NCI-H510A (cell line): ENCODE measurements at places on chromosomes 5 and 9.
A peak's percentile ranks its signal among the peaks of the same experiment; 100 is the strongest.

DNA sequence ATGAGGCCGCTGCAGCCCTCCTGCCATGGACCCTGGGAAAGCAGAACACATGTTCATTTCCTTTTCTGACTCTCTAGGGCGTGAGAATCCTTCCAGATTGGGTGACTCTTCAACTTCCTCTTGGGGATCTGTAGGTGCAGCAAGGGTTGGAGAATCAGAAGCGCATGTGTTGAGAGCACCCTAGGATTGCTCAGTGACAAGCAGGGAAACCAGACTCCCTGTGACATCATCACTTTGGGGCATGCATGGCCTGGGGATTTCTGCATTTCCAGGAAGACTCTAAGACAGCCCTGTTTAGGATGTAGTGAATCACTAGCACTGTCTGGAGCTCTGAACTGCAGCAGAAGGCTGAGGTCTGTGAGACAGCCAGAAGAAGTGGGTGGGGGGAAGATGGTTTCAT lies 15.1 kb upstream of the LCP2 start:
- DNase-seq: no peak

DNA sequence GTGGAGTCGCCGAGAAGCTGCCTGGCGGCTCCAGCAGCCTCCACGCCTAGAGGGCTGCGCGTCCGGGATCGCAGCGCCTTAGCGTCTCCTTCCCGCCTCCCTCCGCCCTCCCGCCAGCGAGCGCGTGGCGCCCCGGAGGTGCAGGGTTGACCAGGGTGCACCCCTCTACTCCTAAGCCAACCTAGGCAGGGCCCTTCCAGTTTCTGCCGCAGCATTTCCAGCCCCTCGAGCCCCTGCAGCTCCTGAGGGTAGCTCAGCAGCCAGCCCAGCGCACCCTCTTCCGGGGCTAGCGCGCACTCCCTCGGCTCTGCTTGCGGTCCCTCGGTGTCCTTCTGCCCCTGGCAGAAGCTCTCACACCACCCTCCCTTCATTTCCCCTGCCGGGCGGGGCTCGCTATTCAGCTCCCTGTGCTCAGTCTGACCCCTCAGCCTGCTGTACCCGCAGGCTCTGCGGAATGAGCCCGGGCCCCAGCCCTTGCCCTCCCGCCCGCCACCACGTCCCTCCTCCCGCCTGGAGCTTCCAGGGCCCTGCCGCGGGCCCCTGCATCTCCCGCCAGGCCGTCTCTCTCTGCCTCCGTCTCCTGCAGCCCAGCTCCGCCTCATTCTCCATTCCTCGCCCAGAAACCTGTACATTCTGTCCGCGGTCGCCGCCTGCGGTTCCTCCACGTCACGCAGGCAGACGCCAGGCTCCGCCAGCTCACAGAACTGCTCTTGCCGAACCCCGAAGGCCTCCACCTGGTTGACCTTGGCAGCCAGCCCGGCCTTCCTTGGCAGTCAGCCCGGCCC lies 61.8 kb downstream of the SPATA31C2 start:
- peak; percentile 7 for DNase-seq

- DNase-seq: no peak
Observed at GRCh38 chr5:178839319-178839704, 20.4 kb upstream of the ZNF354B start.

- no peak for DNase-seq
Observed at GRCh38 chr5:169350016-169350415, 49.1 kb upstream of the SLIT3 start.

DNA sequence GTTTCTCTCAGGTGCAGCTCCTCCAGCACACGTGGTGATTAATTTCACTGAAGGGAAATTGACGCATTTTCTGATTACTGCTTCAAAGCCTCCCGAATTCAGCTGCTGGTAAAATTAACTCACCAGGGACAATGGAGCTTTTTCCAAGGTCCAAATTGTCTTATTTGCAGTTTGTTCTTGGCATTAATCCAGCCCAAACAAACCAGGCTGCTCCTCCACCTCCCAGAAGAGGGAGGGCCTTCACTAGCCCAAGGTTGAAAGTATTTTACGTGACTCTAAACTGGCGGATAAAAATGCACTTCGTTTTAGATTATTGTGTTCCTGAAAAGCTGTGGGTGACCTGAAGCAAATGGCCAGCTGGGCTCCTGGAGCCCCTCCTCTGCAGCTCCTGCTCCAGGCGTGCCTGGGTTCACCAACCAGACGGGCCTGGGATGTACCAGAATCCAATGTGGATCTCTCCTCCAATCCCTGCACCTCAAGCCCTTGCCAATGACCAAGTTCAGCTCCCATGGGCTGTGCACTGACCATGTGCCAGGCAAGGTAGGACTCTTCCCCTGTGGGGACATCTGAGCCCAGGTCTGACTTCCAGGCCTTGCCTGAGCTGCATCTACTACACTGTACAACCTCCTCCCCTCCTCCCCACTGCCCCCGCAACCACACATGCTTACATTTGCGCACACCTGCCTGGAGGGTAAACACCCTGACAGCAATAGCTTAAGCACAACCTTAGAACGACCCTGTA lies 193.4 kb downstream of the CDK5RAP2 start:
- peak; percentile 77 for DNase-seq

DNA sequence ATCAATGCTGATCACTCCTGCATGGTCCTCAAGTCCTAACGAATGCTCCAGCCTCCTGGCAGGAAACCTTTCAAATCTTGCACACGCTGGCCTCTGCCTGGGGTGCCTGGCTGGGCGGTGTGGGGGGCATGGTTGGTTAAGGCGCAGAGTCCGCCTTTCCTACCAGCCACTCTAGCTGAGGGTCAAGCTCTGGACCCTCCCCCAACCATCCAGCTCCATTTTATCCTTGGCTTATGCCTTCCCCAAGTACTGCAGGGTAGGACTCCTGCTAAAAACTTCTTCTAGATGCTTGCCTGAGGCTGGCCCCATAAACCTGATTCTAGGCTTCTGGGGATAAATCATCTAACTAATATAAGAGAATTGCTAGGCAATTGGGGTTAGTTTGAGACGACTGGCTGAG lies 808 bp upstream of the MVB12B start:
- DNase-seq: no peak

- no peak for DNase-seq
Observed at GRCh38 chr5:150918613-150919012, 13.8 kb upstream of the ZNF300 start.

DNA sequence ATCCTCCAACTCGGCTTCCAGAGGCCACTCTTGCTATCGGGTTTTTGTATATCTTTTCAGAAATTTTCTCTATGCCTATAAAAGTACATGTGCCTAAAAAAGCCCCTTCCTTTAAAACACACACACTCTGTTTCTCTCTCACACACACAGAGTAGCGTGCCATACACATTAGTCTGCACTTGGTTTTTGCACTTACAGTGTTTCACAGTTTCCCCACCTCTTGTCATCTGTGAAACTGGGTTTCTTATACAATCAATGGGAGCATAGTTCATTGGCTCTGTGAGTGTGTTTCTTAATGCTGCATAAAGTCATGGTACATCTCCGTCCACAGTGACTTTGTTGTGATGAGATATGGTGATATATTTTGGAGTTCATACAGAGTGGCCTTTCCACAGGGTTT lies 664 bp upstream of the IGFBPL1 start:
- DNase-seq: no peak

GRCh38 chr5:169980418-169981053 lies at the start of gene INSYN2B:
Gene INSYN2B (minus strand): TSS chr5:169980495. CDS start chr5:169883898, 96,597 bp downstream.
- peak; percentile 34 for DNase-seq

GRCh38 chr5:151675611-151676313 lies 11.0 kb downstream of the SPARC start:
- DNase-seq: no peak

DNA sequence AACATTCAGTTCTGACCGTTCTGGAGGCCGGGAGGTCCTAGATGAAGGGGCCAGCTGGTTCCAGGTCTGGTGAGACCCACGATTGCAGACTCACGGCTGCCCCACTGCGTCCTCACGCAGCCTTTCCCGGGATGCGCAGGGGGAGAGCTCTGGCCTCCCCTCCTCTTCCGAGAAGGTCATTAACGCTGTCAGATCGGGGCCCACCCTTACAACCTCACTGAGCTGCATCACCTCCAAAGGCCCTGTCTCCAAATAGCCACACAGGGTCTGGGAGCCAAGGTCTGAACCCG lies 66.6 kb upstream of the PPP1R26 start:
- DNase-seq: no peak

- no peak for DNase-seq
Observed at GRCh38 chr5:54611290-54611951, 93.9 kb downstream of the SNX18 start.

- DNase-seq: no peak
Observed at GRCh38 chr5:42366051-42366450, 57.2 kb upstream of the GHR start.

GRCh38 chr5:141121563-141121962 lies at the start of gene PCDHB4:
Gene PCDHB4 (plus strand): TSS chr5:141121818. CDS start chr5:141121999, 181 bp downstream.
- DNase-seq: no peak

DNA sequence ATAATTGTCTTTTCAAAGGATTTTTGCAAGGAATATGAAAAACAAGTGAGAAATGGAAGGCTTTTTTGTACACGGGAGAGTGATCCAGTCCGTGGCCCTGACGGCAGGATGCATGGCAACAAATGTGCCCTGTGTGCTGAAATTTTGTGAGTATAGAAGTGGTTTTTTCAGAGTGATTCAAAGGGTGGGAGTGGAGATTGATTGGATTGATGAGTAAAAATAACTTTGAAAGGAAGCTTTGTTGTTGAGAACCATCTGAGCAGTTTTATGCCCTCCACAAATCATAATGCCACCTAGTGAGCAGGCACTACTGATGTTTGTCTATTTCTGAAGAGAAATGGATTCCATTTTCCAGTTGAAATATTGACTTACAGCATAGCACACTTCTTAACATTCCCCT lies 30.6 kb downstream of the SPINK5 start:
- no peak for DNase-seq

DNA sequence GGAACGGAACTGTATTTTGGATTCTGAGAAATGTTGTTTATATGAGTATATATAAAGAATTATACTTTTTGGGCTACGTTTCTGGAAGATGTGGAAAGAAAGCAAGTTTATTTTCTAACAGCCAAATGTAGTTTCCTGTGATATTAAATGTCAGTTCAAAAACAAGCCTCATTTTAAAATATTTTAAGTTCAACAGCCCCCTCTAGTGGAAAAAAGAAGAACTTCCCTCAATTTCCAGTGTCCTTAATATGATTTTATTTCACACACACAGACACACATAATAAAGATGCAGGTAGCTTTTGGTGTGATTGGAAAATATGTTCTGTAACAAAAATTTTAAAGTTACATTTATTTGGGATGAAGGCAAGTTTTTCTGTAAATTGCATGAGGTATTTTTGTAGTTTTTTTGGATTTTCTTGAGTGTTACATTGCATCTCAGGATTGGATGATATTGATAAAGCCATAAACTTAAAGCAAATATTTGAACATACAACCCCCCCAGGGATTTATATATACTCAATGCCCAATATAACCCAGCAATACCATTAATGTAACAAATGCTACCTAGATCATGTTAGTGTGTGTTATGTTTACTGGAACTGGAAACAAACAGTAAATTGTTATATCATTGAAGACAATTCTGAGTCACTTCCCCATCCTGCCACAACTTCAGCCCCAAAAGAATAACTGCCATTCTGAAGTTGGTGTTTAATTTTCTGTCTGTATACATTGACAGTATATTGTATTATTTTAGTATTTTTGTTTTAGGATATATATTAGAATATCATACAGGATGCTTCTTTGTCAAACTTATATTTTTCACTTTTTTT lies 54.0 kb downstream of the CCDC171 start:
- DNase-seq: no peak
